Chondrocyte (in vitro differentiated cells): ENCODE measurements at places on chromosomes 13 and 19. TPM values are rescaled to one million over a fixed set of nuclear protein-coding genes. Genes with fewer than 3 reads are reported as not detected.

Gene ZNF442
- 2.6 to 3.4 TPM (median 3.3 TPM) in 3 replicates for total RNA-seq

Gene CADM4
- total RNA-seq = 5.6 to 7.1 TPM (median 6.1 TPM) in 3 replicates

Gene LGI4
- 0.46 to 2.2 TPM (median 1.3 TPM) in 3 replicates for total RNA-seq

Gene SPATA13
- total RNA-seq = 4.9 to 5.1 TPM (median 4.9 TPM) in 3 replicates

Gene CD70
- total RNA-seq = 3.3 to 8.1 TPM (median 3.9 TPM) in 3 replicates

Gene PTH2
- not detected in 3 replicates for total RNA-seq

Gene SYCN
- not detected in 3 replicates for total RNA-seq

Gene EXOSC5
- total RNA-seq = 5.5 to 7.6 TPM (median 6.2 TPM) in 3 replicates

Gene SYNE4
- total RNA-seq = 0.27 to 1.2 TPM (median 0.49 TPM) in 3 replicates

Gene DMKN
- total RNA-seq = 1.3 to 2.1 TPM in 2 of 3 replicates, not detected in the other

Gene SERP2
- 6.7 to 9.5 TPM (median 8.5 TPM) in 3 replicates for total RNA-seq

Gene CABP5
- not detected in 3 replicates for total RNA-seq

- no peak for DNase-seq
These were observed 39.8 kb upstream of the LATS2 start for GRCh38 chr13:21100994-21101757.

DNA sequence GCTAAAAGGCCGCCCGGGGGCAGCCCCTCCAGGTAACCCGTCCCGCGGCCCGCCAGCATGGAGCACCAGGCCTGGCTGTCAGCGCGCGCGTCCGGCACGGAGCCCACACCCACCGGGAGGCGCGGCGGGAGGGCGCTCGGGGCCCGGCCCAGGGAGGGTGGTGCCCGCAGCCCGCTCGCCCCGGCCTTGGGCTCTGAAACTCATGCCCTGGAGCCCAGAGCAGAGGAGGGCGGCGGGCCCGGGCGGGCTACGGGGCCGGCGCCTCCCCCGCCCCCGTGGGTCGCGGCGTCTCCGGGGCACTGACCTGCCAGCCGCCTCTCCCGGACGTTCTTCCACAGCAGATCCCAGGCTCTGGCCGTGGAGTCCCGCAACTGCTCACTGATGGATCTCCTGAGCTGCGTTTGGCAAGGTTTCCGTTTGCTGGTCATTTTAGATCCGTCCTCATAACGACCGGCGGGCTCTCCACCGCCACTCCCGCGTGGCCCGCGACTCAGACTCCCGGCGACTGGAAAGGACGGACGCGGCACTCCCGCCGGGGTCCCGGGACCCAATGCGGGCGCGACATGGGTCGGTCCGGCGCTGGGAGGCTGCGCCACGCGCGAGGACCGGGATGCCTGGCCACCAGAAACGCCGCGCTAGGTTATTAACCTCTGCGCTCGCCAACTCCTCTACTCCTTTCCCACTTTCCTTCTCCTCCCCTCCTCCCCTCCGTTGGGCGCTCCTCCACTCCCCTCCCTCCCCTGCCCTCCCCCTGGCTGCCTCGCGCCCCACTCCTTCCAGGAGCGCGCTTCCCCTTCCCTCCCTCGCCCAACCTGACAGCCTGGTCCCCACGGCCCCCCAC, 64.7 kb upstream of the STARD13 start:
- DNase-seq = no peak

DNA sequence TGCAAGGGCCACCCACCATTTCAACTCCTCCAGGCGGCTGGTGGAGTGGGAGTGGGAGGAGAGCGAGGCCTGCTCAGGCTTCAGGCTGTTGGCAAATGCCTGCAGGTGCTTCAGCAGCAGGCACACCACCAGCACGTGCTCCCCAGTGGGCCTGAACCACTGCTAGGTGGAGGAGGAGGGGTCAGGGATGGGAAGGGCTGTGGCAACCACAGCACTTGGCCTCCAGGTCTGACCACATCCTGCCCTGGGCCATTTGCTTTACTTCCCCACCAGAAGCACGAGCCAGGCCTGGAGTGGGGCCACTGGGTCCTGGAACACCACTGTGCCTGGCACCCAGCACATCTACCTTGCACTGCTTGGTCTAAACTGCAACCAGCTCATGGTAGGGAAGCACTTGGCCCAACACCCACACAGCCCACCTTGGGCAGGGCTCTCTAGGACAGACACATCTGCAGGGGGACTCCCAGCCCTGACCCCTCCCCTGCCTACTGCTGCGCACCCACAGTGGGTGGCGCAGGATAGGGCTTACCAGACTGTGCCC, 26.2 kb downstream of the TUBA3C start:
- DNase-seq = no peak

- DNase-seq = no peak
These were observed 448.2 kb downstream of the LIG4 start for GRCh38 chr13:107767119-107767518.

DNA sequence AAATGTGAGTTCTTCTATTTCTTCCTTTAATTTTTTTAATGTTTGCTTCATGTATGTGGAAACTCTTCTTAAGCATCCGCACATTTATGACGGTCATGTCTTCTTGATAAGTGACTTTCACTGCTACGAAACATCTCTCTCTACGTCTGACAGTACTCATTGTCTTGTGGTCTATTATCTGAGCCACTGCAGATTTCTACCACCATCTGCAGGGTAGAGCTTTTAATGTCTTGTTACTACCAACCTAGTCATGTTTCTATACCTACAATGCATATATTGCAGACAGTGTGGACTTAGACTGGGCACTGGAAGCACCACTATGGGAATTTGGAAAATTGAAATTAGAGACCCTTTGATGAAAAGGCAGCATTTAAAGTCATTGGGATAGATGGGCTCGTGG, 75.4 kb upstream of the ARHGEF7 start:
- DNase-seq = no peak

GRCh38 chr19:35225951-35226350, 2.6 kb downstream of the FAM187B start:
- DNase-seq = no peak

DNA sequence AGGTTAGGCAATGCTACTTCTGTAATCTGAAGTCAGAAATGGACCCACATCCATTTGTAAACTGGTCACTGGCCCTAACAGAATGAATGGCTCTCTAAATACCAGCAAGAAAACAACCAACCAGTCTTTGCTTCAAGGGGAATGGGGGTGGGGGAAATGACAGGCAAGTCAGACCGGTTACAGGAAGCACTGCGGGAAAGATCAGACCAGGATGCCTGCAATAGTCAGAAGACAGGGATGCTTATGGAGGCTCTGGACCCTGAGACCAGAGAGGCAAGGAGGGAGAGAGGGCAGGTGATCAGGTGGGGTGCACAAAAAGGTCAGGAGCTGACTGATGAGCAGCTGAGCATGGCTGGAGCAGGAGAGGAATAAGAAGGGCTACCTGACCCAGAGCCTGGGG, 13.1 kb downstream of the MED26 start:
- no peak for DNase-seq

GRCh38 chr19:57363688-57364181, 384 bp downstream of the TRAPPC2B start:
- no peak for DNase-seq

DNA sequence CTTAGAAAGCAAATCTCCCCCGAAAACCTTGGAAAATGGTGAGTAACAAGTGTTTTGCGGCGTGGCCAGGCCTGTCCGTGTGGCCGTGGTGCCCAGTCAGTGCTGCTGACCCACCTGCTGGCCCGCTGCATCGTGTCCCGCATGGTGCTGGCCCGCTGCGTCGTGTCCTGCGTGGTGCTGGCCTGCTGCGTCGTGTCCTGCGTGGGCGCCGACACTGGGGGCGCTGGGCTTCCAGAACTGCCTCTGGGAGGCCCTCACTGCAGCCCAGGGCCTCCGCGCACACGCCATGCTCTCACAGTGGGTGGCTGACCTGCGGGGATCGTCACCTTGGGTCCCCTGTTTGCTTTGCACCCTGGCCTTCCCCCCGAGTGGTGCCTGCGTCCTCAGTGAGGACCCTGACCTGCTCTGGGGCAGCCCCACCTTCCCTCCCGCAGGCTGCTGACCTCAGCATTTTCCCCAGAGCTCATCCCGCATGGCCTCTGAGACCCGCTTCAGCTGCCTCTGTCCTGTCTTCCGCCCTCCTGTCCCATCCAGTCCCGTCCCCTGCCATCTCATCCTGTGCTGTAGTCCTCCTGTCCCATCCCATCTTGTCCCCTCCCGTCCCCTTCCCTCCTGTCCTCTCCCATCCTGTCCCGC, 10.6 kb downstream of the PLEKHJ1 start:
- no peak for DNase-seq

- DNase-seq = no peak
These were observed 24.4 kb downstream of the AP3D1 start for GRCh38 chr19:2126879-2127518.

GRCh38 chr19:8208922-8209461, at the start of gene CERS4:
Gene CERS4, plus strand, starts transcription at chr19:8209370. Its CDS starts 41,707 bp downstream, at chr19:8251077.
- no peak for DNase-seq

DNA sequence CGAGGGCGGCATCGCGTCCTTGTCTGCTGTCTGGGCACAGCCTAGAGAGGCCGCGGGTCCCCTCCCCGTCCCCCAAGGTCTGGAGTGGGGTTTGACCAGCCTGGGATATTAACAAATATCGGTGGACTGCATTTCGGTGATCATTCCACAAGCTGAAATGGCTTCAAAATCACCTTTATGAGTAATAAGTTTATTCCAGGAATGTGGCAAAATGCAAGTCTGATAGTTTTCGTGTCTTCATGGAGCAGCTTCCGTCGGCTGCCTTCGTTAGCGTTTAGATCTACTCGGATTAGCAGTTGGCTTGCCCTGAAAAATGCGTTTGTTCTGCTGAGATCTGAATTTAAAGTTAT, 1.1 kb upstream of the GJA3 start:
- DNase-seq = no peak

DNA sequence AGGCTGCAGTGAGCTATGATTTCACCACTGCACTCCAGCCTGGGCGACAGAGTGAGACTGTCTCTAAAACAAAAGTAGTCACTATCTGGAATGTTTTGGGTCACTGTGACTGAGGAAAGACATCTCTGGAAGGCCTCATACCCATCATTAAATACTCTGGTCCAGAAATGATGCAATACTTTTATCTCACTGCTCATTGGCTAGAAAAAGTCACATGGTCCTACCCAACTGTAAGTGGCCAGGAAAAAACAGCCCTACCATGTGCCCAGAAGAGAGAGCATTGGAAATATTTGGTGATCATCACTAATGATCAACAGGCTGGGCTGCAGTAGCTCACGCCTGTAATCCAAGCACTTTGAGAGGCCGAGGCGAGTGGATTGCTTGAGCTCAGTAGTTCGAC, 29.8 kb downstream of the PNPLA6 start:
- no peak for DNase-seq

DNA sequence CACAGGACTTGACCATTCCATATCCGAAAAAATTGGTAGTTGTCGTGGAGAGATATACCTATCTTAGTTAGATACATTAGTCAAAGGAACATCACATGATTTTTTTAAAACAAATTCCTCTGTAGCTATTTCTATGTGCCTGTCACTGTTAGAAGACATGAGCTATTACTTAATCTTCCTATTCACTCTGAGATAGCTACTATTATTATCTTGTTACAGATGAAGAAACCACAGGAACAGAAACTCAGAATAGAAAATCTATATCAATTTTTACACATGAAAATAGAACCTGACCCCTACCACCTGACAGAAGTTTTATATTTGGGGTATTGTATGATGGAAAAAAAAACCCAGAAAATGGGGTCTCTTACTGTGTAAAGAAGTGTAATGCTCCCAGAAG, 68.9 kb upstream of the TDRD3 start:
- DNase-seq = no peak

- no peak for DNase-seq
These were observed 2.4 kb upstream of the ARGLU1 start for GRCh38 chr13:106570299-106570852.

DNA sequence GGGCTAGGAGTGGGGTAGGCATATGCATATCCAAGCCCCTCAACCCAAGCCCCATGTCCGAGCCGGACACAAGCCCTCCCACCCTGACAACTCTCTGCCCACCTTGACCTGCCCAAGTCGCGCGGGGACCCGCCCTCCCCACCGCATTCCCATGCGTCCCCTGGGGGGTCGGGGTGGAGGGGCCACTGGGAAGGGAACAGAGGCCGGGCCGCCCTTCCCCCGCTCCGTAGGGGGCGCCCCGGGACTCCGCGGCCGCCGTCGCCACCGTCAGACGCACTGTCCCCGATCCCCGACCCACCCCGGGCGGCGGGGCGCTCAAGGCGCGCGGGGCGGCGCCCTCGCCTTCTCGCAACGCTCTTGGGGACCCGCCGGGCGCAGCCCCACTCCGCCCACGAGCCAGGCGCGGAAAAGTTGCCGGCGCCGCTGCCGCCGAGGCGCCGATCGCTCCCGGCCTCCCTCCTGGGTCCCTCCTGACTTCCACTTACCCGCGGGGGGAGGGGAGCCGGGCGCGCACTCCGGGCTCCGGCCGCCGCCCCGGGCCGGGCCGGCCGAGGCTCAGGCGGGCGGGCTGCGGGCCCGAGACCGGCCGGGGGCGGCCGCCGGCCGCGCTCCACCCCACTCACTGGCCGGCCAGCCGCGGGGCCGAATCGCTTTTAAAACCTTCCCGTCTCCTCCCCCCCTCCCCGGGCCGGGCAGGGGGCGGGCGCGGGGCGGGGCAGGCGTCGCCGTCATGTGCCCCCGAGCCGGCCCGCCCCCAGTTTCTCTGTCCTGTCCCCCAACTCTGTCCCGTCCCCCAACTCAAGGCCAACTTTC, 34.4 kb upstream of the NANOS3 start:
- peak; percentile 93 for DNase-seq

GRCh38 chr19:10416083-10416379, 4.3 kb upstream of the PDE4A start:
- no peak for DNase-seq

GRCh38 chr19:55590617-55591016, 8.7 kb downstream of the FIZ1 start:
- no peak for DNase-seq

GRCh38 chr13:107713314-107713713, 502.0 kb downstream of the LIG4 start:
- DNase-seq = no peak

GRCh38 chr13:113785051-113786010, 26.3 kb downstream of the TMEM255B start:
- no peak for DNase-seq

GRCh38 chr13:40407567-40407966, 258.9 kb downstream of the FOXO1 start:
- DNase-seq = no peak

DNA sequence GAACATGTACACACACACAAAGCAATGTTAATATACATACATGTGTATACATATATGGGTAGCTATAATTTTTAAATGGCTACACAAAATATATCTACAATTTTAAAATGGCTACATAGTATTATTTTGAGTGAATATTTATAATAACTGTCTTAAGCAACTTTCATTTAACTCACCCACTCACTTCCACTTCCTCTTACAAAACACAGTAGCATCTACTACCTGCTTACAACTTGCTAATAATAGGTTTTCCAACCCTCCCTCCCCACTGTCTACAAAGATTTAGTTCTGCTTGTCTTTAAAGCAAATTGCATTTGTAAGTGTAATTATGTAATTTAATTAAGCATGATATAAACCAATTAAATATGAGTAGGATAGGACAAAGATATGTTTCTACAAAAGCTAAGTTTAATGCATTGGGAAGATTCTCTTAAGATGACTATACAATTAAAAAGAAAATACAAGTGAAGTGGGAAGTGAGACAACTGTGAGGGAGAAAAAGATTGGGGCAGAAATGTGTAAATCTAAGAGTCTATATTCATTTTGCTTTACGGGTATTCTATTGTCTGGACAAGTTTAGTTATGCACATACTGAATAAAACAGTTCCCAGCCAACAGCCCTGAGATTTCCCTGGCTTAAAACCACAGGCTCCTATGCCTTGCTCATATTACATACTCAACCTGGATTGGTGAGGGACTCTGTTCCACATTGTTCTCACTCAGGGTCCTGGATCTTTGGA, 583.1 kb downstream of the EFNB2 start:
- DNase-seq = no peak

- DNase-seq = no peak
These were observed 121.2 kb downstream of the SHISA2 start for GRCh38 chr13:25930653-25931052.

- no peak for DNase-seq
These were observed 35.6 kb downstream of the EFNB2 start for GRCh38 chr13:106499896-106500295.

- no peak for DNase-seq
These were observed 8.3 kb upstream of the MTRF1 start for GRCh38 chr13:41271456-41272285.
